Endothelial cell (in vitro differentiated cells): ENCODE measurements at places on chromosomes 12 and 14. TPM values are rescaled to one million over a fixed set of nuclear protein-coding genes. Genes with fewer than 3 reads are reported as not detected.

DNA sequence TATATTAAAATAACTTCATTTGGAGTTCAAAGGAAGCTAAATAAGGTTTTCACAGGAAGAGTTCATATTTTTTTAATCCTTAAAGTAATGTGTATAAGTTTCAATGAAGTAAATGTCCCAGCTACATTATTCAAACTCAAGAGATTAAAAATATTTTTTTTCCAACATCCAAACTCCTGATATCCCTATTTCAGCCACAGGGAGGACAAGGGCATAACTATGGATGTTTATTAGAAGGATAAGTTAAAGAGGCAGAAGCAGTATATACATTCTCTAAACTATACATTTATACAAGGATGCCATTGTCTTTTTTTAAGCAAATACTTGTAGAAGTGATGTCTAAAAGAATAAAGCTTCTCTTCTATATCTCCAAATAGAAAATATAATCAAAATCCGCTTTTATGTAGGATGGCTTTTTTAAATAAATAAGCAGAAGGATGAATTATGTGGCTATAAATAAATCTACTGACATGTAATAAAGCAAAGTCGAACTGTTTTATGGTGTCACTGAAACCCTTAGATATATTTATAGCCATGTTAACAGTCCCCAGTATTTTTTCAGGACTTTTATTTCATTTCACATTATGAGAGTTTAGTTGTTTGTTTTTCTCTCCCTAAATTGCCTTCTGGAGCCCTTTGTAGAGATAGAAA, 936.5 kb downstream of the DIO2 start:
- H3K4me3 ChIP-seq, result no peak overlapping the region
- no peak overlapping the region for H3K27ac ChIP-seq
- H3K4me1 ChIP-seq, result peaks cover 6% of the 10 kb centered on the region

DNA sequence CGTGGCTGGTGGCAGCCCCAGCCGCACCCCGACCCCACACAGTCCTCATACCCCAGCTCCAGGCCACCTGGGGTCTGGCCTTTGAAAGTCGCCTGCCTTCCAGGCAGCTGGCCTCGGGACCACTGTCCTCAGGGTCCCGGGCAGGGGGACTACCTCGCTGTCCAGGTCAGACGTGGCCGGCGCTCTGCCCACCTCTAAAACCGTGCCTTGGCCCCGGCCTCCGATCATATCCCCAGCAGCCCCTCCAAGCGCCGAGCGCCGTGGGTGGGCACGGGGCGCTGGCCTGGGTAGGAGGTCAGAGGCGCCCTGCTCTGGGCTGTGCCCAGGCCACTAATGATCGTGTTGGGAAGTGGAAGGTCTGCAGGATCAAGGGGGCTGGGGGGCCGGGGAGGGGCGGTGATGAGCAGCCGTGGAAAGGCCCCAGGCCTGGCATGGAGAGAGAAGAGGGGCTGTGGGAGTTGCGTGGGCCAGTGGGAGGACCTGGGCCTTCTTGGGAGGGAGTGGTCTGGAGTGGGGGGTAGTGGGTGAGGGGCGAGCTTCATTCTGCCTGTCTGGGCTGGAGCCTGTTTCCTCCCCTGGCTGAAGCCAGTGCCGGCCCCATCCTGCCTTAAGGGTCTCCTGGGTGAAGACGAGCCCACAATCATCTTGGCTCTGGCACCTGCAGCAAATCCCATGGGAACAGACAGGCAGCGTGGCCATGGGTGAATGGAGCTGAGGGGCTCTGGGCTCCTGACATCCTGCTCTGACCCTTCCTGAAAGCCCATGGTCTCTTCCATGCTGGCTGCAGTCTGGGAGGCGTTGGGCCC, 4.9 kb downstream of the TMEM121 start:
- no peak overlapping the region for H3K4me3 ChIP-seq
- no peak overlapping the region for H3K27ac ChIP-seq
- no peak for DNase-seq
- peaks cover 17% of the 10 kb centered on the region for H3K27me3 ChIP-seq
- no peaks in the 10 kb centered on the region for H3K4me1 ChIP-seq
- H3K36me3 ChIP-seq, result no peaks in the 10 kb centered on the region

- no peak overlapping the region for H3K4me3 ChIP-seq
- no peak overlapping the region for H3K27ac ChIP-seq
- H3K36me3 ChIP-seq, result no peaks in the 10 kb centered on the region
- no peaks in the 10 kb centered on the region for H3K27me3 ChIP-seq
- no peak for DNase-seq
- H3K4me1 ChIP-seq, result no peaks in the 10 kb centered on the region
Measured at GRCh38 chr12:117981267-117981666, 12.5 kb upstream of the KSR2 start.

Gene TAMALIN
- total RNA-seq, result 29.7 TPM

Gene GPR68
- total RNA-seq, result 5.4 TPM

Gene PRKD1
- 9.0 TPM for total RNA-seq

GRCh38 chr14:95683793-95684192, 2.4 kb upstream of the TCL1B start:
- no peak overlapping the region for H3K27ac ChIP-seq
- DNase-seq, result no peak
- H3K4me3 ChIP-seq, result no peak overlapping the region
- H3K4me1 ChIP-seq, result no peaks in the 10 kb centered on the region
- H3K27me3 ChIP-seq, result no peaks in the 10 kb centered on the region
- no peaks in the 10 kb centered on the region for H3K36me3 ChIP-seq

Gene RERG
- 2.5 TPM for total RNA-seq

Gene ADAM20
- total RNA-seq, result 1.2 TPM

DNA sequence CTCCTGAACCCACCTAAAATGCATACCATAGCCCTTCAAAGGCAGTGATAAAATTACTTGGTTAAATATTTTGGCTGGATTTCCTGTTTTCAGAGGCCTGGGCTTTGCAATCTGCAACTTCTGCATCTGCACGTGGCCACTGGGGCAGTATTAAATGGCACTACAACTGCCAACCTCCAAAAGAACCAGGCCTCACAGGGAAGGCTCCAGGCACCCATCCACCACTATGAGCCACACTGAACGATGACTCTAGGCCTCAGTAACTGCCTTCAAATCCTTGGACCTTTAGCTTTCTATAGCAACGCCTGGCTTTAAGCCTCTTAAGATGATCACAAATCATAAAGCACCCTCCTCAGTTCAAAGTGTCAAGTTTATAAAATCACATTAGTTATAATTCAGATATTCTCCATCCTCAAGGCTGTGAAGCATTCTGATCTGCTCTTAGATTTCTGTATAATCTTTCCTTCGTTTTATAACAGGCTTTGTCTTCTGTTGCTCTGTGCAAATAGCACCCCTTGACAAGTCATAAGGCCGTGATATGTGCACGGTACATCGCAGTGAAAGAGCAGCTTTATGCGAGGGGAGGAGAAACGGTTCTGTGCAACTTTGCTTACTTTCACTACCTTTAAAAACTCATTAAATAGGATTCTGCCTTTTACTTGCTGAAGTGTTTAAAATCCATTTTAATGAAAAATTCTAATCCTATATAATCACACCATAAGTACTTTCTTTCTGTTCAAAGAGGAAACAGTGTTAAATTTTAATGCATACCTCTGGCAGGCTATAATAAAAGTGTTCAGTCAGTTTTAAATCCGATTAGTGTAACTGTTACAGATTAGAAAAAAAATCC, 196.4 kb upstream of the G2E3 start:
- H3K27me3 ChIP-seq, result no peaks in the 10 kb centered on the region
- no peak overlapping the region for H3K27ac ChIP-seq
- no peak for DNase-seq
- H3K4me3 ChIP-seq, result no peak overlapping the region
- H3K36me3 ChIP-seq, result peaks cover 4% of the 10 kb centered on the region

DNA sequence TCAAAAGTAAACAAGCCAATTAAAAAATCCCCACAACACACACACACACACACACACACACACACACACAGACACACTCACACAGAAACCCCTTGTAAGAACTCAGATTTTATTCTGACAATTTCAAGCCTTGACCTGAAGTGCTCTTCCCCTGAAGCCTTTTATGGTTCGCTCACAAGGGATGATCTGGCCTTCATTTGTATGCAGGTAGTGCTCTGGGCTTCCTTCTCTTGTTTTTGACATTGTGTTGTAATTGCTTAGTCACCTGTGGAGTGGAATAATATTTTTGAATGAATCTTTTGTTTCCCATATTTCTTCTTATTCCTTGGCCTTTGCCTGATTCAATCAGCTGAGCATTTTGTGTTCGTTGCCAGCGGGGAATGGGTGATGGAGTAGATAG, 83.3 kb upstream of the CSRP2 start:
- DNase-seq, result no peak
- H3K36me3 ChIP-seq, result no peaks in the 10 kb centered on the region
- no peak overlapping the region for H3K4me3 ChIP-seq
- no peak overlapping the region for H3K27ac ChIP-seq

Gene EML1
- 10.0 TPM for total RNA-seq
